ENCODE measurements at places on chromosomes 2 and 18.
A peak's percentile ranks its signal among the peaks of the same experiment; 100 is the strongest.

- no peak for DNase-seq
Observed at GRCh38 chr18:62436636-62437234, 86.1 kb upstream of the ZCCHC2 start.

GRCh38 chr18:55458456-55459203 is 129.4 kb downstream of the TCF4 start:
- DNase-seq: no peak

GRCh38 chr18:42045346-42045745 is 90.3 kb downstream of the PIK3C3 start:
- no peak for DNase-seq

DNA sequence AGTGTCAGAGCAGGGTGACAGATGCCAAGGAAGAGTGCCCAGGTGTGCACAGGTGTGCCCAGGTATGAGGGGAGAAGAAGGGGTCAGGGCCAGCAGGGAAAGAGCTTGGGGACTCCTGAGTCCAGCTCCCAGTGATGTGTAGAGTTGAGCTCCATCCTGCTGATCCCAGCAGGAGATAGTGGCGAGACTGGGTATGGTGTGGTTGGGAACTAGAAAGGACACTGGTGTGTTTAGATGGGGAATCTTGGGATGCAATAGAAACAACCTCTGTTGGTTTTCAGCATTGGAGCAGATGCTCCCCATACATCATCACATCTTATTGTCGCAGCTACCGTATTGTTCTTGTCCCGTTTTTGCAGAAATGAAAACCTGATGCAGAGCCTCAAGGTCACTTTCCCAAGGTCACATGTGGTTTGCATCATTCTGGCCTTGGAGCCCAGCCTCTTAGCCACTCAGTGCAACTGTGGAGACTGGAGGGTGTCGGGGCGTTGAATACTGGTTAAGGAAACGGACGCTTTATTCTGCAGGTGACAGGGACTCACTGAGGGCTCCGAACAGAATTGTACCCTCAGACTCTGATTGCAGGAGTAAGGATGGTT is 166.7 kb downstream of the AGAP1 start:
- DNase-seq: no peak

- DNase-seq: no peak
Observed at GRCh38 chr2:25323042-25323514, 18.6 kb downstream of the DNMT3A start.

- no peak for DNase-seq
Observed at GRCh38 chr2:36587556-36587955, 10.4 kb downstream of the FEZ2 start.

GRCh38 chr2:16911746-16912145 is 246.1 kb upstream of the CYRIA start:
- no peak for DNase-seq

DNA sequence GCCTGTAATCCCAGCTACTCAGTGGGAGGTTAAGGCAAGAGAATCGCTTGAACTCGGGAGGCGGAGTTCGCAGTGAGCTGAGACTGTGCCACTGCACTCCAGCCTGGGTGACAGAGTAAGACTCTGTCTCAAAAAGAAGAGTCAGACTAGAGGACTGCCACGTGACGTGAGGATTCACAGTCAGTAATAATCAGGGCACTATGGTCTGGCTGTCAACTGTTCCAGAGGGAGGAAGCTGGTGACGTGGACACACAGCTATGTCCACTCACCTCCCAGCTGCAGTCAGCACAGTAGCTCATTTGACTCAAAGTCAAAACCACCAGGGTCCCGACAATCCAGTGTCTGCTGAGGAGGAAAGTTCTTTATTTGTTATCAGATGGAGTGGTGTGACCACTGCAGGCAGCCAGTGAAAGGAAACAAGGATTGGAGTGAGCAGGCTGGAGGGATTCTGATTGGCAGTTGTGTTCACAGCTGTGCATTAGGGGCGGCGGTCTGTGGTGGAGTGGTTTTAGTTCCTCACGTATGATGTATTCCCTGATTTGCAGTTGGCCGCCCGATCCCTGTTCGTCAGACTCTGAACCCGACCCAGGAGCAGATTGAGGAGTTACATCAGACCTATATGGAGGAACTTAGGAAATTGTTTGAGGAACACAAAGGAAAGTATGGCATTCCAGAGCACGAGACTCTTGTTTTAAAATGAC is 37.9 kb downstream of the MOGAT1 start:
- DNase-seq: no peak

DNA sequence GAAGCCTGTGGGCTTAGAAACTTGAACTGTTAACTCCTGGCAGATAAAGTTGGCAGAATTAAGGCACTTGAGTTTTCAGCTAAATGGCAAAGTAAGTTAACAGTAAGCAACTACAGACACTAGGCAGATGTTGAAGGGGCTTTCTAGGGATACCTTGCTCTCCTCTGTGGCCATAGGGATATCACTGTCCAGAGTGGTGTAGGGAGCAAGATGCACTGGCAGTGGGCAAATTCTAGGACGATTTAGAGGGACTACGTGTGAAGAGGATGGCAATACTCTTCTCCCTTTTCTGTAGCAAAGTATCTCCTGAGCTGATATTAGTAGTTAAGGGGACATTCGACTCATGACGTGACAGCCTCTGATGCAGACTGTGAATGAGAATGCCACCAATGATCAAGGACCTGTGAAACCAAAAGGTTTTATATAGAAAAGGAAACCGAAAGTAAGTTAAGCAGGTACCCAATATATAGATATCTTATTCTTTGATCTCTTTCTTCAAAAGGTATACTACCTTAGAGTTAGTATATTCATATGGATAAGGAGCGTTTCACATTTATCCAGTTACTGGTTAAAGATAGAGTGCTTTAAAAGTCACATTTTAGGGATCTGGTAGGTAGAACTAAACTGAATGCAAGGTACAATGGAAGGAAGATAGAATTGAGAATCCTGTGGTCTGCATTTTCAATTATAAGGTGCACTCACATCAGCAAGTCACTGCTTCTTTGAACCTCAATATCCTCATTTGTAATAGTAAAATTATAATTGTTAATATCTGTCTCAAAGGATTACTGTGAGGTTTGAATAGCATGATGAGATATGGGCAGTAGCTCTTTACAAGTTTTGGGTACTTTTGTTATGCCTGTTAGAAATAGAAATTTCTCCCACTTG is 106.4 kb downstream of the KCNH7 start:
- DNase-seq: no peak

DNA sequence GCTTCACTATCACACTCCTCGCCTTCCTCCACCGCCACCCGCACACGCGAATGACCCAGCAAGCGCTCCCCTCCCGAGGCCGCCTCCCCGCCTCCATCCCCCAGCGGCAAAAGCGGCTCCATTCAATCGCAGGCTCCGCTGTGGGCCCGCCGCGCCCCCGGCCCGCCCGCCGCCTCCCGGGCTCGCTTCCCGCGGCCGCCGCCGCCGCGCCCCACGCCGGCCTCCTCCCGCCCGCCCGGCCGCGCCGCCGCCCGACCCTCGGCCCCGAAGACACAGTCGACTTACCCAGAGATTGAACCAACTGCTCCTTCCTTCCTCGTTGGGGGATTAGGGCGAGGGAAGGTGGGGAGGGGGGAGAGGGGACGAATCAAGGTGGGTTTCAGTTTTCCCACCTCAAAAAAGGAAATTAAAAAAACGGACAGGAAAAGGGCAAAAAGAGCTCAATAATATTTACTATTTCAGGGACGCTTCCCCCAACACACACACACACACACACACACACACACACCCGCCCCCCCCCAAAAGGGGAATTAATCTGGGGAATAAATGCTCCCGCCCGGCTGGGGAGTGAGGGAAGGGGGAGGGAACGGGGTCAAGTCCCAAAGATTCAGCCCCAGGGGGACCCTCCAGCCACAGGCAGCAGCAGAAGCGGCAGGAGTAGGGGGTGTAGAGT is 743 bp downstream of the XPO1 start:
- peak; percentile 49 for DNase-seq

DNA sequence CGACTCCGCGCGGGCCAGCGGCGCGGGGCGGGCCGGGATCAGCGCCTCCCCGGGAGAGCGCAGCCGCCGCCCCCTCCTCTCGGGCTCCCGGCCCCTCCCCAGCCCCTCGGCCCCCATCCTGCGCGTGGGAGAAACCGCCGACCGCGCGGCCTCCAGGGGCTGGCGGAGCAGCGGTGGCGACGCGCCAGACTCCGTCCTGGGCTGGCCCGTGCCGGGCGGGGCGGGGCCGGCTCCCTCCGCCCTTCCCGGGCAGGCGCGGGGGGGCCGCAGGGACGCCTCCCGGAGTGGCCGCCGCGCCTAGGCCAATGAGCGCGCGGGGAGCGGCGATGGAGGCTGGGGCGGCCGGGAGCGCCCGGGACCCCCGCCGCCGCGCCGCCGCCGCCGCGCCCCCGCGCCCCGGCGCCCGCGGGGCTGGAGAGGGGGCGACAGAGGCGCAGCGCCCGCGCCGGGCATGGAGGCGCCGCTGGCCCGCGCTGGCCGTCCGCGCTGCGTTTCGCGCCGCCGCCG is 49.1 kb downstream of the KCNIP3 start:
- DNase-seq: peak; percentile 81
